ENCODE measurements at places on chromosomes 3 and 15.
A peak's percentile ranks its signal among the peaks of the same experiment; 100 is the strongest.

DNA sequence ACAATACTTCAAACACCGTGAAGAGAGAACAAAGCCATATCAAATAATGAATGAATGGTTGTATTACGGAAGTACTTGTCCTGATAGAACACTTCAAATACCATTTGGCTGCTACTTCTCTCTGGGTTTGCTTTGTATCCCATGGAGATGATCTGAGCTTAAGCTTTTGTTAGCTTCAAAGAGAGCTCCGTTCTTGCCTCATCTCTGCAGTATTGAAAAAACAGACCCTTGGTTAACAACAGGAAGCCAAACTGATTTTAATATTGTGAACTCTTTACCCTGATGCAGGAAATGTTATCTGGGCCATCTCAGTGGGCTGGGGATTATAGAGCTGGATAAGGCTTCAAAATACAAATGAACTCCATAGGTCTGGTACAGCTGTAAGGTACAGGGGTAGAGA, 101.0 kb downstream of the CHL1 start:
- no peak for DNase-seq

DNA sequence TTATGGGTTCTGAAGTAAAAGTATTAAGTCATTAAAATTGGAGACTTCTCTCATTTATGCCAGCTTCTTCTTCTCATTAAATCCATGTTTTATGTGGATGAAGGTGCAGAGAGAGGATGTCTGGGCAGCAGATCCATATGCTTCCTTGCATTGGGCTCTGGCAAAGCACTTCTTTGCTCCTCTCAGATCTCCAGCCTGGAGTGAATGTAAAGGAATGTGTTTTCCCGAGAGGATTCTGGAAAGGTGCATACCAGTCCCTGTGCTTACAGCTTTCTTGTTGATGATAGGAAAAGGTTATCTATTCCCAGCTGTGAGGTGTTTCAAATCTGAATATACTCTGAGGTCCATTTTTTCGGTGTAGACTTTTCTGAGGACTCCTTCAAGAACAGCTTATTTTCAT, 79.9 kb upstream of the PEX5L start:
- no peak for DNase-seq

DNA sequence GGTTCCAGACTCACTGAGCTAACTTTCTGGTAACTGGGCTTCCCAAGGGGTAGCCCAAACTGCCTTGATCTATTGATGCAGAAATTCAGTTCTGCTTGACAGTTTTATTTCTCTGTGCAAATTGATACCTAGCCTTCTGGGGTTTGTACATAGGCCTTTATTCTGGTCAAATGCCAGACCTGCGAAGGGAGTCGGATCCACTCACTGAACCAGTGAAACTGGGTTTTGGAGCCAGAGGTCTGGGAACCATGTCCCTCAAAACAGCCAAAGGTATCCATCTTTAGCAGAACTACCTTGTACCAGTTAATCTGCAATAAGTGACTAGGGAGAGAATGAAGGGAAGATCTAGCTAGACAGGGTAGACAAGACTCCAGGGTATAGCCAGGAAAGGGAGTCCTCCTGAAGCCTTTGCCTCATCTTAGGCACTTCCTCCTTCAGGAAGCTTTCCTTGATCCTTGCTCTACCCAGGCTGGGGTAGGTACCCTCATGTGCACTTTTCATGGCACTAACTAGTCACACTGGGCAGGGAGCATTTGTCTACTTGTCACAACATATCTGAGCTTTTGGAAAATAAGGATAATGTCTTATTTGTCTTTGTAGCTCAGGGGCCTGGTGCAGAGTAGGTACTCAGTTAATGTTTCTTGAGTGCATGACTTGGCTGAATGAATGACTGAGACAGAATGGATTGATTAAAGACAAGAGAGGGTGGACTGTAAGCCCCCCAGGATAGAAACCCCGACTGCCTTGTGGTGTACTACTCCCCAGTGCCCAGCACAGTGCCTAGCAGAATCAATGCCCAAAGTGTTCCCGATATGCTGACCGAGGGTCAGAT, 1.4 kb upstream of the SNX33 start:
- DNase-seq: no peak

DNA sequence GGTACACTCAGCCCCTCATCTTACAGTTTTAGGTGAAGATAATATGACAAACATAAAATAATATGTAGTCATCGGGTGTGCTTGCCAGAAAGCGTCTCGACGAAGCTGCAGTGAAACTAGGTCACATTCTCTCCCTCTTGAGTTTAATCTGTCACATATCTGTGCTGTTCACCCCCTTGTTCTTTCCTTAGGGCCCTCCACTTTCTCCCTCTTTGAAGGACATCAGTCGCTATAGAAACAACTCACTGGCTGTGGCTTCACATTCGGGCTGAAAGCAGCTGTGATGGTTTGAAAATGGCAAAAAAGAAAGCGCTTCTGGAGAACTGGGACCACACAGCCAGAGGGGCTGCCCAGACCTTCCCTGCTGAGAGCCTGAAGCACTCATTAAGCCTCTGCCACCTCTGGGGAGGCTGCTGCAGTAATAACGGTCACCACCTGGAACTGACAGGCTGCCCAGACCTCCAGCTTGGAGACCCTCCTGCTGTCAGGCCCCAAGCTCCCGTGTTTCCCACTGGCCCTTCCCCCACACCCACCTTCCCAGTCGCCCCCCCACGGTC, 50.3 kb downstream of the ABTB1 start:
- DNase-seq: no peak

DNA sequence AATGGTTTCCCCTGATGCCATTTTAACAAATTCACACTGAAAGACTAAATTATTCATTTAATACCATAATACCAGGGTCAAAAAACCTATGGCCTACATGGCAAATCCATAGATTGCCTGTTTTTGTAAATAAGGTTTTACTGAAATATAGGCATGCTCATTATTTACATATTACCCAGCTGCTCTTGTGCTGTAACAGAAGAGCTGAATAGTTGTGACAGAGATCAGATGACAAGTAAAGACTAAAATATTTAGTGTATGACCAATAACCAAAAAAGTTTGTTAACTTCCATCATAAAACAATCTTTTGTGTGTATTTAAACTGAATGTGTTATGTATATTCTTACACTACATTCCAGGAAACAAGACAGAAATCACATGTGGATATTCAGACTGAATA, 60.2 kb downstream of the DENND4A start:
- DNase-seq: no peak

GRCh38 chr3:196763179-196763578, 23.5 kb downstream of the PAK2 start:
- no peak for DNase-seq

- no peak for DNase-seq
Observed at GRCh38 chr15:77644543-77645247, 12.0 kb upstream of the LINGO1 start.

GRCh38 chr3:87197531-87197930, 29.6 kb upstream of the CHMP2B start:
- no peak for DNase-seq

DNA sequence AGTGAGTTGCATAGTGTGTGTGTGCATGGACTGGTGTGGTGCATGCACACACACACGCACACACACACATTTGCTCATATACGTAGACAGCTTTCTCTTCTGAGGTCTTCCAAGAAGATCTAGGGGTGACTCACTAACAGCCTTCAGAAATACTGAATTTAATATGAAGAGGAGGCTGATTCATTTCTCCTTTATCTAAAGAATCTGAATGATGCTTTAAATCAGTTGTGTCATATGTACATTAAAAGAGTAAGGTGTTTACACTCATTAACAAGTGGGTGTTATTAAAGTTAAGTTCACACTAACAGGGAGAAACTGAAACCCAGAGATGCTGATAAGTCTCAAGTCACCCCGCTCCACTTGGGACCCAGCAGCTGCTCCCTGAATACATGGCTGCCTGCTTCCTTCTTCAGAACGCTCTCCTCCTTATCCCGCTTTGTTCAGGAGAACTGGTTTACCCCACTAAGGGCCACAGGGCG, 22.0 kb downstream of the TMPRSS7 start:
- DNase-seq: no peak

DNA sequence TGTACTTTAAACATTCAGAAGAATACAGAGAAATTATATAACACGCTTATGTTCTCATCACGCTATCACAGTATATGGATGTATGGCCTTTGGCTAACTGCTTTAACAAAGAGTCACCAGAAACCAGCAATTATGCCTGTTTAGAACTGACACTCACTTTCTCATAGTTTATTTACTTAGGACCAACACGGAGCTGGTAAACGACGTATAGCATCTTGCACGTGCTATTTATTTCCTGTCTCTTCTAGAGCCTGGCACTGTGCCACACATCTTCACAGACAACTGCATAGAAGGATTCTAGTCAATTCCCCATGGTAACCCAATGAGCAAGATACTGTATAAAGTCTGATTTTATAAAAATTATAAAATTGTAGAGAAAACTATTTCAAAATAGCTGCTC, 43.6 kb downstream of the TBC1D2B start:
- DNase-seq: peak; percentile 73

GRCh38 chr15:58923696-58924300, 9.7 kb downstream of the SLTM start:
- no peak for DNase-seq

GRCh38 chr3:55902221-55902900, 415.3 kb upstream of the WNT5A start:
- DNase-seq: no peak

DNA sequence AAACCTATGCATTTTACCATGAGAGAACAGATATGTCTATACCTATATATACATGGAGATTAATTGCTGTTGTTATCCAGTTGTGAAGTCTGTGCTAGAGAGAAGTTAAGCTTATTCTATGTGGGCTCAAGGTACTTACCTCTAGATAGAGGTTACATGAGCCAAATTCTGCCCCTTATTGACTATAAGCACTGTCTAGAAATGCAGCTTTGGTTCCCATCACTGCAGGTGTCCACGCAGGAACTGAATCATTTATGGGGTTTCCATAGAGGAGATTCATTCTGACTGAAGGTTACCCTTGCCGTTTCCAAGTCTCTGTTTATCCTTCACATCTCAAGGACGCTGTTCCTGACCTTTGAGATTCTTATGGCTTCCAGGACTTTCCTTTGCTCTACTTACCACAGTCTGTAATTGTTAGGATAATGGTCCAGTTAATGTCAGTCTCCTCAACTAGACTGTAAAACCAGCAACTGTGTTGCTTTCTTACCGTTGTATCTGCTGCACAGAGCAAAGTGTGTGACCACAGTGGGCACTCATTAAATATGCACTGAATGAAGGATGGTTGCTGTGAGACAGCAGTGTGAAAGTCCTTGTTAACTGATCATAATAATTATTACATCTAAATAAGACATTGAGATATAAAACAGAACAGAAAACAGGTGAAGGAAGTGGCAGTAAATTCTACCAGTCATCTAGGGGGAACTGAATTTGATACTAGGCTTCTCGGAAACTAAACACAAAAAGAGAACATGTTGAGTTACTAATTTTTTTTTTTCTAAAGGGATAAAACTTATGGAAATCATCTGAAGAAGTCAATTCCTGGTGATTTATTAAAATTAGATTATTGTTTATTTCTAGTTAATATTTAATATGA, 44.0 kb upstream of the BCL6 start:
- no peak for DNase-seq

- DNase-seq: no peak
Observed at GRCh38 chr3:170012683-170013400, 25.0 kb upstream of the GPR160 start.

DNA sequence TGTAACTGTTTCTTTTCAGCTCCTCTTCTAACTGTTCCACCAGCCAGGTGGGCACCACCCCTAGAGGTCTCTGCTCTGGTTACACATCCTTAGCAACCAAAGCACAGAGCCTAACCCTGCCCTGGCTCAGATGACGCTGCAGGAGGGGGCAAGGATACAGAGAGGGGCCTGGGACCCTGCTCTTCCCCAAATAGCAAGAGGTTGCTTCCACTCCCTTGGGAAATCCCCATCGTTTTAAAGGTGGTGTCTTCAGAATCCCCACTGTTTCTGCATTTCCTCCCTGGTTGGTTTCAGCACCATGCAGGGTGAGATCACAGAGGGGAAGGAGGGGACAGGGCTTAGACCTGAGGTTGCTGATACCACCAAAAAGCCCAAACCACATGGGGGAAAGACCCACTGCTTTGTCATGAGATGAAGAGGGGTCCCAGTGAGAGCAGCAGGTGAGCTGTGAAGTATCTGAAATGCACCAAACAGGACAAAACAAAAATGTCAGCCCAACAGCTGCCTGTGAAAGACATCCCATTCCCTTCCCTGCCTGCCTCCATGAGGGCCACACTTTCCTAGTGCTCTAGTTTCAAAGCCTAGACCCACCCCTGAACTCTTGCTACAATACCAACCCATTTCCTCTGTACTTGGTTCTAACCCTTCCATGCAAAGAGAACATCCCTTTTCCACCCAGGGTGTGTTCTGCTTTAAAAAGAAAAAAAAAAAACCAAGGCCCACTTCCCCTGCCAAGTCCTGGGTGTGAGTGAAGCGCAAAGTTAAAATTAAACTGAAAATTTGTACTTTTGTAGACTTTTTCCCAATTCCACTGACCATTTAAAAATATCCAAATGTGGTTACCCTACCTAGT, 29.0 kb downstream of the ANP32A start:
- DNase-seq: peak; percentile 73

- DNase-seq: peak; percentile 92
Observed at GRCh38 chr15:69468241-69469121, 15.9 kb downstream of the RPLP1 start.

DNA sequence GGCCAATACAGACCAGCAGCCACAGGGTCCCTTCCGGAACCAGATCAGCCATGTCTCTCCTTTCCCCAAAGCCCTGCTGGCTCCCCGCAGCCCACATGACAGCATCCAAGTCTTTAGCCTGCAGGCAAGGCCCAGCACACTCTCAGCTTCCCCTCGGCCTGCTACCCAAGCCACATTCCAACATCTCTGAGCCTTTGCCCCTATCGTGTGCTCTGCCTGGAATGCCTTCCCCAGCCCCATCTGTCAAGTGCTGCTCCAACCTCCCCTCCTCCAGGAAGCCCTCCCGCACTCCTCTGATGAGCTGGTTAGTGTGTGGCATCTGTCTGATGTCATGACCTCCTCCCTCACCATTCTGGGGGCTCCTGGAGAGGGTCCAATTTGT, 8.5 kb downstream of the PLXND1 start:
- no peak for DNase-seq

DNA sequence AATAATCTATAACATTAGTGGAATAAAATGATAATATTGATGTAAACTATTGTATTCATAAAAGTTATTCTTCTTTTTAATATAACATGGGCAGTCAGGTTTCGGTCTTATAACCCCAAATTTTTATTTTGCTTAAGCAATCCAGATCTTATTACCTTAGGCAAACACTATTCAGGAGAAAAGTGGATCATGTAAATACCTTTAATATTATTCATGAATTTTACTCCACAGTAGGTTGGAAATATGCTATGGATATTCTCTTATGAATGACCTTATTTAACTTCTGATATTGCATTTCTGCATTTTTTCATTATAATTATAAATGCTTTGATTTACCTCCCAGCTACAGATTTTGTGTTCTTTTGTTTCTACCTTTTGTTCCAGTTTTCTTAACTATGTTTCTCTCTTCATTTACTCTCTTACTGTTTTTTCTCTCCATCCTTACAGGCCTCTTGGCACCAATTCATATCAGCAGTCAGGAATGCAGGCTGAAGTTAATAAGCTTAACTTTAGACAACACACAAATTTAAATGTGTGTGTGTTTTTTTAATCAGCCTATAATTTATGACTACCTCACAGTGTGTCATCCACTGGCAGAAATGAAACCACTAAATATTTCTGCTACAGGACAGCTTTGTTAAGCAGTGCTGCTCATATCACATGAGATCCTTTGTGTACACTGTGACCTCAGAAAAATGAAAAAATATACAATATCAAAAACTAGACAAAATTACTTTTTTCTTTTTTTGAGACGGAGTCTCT, 111.0 kb downstream of the NSUN3 start:
- no peak for DNase-seq
